GM23248 (cell line): ENCODE measurements at places on chromosomes 1 and 21. TPM values are rescaled to one million over a fixed set of nuclear protein-coding genes. Genes with fewer than 3 reads are reported as not detected.

DNA sequence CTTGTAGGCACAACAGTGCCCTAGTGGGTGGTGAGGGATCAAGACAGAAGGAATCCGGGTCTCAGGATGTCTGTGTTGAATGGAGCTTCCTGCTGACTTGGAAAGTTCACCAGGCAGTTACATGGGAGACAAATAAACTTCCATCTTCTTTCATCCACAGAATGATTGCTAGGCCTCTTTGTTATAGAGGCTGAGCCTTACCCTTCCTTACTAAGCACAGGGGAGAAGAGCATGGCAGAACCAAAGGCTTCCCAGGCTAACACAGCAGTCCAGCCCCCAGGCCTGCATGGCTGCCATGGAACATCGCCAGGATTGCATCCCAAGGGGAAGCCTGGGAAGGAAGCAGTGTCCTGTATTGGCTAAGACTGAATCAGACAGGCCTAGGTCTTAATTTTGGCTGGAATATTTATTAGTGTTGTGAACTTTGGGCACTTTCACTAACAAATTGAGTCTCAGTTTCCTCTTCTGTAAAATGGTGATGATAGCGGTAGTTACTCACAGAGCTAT is 18.7 kb downstream of the HEYL start:
- no peak overlapping the region for H3K27ac ChIP-seq
- DNase-seq = no peak
- no peaks in the 10 kb centered on the region for H3K4me1 ChIP-seq
- H3K36me3 ChIP-seq = no peaks in the 10 kb centered on the region
- no peaks in the 10 kb centered on the region; the same call in 1 of the 2 replicates for H3K27me3 ChIP-seq

- peak; percentile 72 for DNase-seq
- no peaks in the 10 kb centered on the region for H3K36me3 ChIP-seq
- peaks cover 21% of the 10 kb centered on the region for H3K4me1 ChIP-seq
- no peak overlapping the region for H3K4me3 ChIP-seq
Measured at GRCh38 chr1:201937624-201938213, 8.6 kb downstream of the LMOD1 start.

GRCh38 chr21:37278199-37278598 is 11.1 kb upstream of the VPS26C start:
- H3K27ac ChIP-seq = no peak overlapping the region
- DNase-seq = no peak
- no peak overlapping the region for H3K4me3 ChIP-seq

DNA sequence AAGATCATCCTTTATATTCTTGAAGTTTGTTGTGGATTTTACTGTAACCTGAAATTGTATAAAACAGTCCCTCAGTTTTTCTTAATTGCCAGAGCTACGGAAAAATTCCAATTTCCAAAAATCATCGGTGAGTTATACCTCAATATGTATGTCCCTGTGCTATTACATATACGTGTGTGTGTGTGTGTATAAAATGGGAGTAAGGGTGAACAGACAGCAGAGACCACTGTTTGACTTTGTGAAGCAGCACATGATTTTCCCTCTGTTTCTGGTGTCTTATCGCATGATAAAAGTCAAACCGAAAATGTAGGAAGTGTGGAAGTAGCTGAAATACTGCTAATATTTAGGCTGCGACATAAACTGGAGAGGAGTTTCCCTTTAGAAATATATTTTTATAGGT is 1.2 kb downstream of the OR2T1 start:
- H3K4me1 ChIP-seq = no peaks in the 10 kb centered on the region
- H3K4me3 ChIP-seq = no peak overlapping the region
- H3K27ac ChIP-seq = no peak overlapping the region

- peak; percentile 76 for DNase-seq
- H3K4me1 ChIP-seq = peaks cover 15% of the 10 kb centered on the region
- peak overlapping the region; percentile 9 for H3K4me3 ChIP-seq
- peak overlapping the region; percentile 15; the same call in 1 of the 2 replicates for H3K27ac ChIP-seq
- H3K27me3 ChIP-seq = peaks cover 9% of the 10 kb centered on the region; the same call in 1 of the 2 replicates
- H3K36me3 ChIP-seq = no peaks in the 10 kb centered on the region
Measured at GRCh38 chr1:168360151-168361021, 79.7 kb downstream of the TBX19 start.

DNA sequence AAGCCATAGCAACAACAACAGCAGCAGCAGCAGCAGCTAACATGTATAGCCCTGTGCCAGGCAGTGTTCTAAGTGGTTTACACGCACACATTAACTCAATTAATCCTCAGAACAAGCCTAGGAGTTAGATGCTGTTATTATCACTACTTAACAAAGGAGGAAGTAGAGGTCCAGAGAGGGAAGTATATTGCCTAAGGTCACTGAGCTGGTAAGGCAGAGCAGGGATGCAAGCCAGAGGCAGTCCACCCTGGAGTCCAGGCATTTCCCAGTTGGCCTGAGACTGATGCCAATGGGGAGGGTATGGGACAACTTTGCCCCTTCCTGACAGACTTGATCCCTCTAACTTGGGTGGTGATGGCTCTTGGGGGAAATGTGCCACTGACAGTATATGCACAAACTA is 6.8 kb downstream of the CDC14A start:
- no peaks in the 10 kb centered on the region for H3K27me3 ChIP-seq
- DNase-seq = no peak
- H3K27ac ChIP-seq = no peak overlapping the region
- H3K4me3 ChIP-seq = no peak overlapping the region
- H3K36me3 ChIP-seq = no peaks in the 10 kb centered on the region
- peaks cover 1% of the 10 kb centered on the region for H3K4me1 ChIP-seq

DNA sequence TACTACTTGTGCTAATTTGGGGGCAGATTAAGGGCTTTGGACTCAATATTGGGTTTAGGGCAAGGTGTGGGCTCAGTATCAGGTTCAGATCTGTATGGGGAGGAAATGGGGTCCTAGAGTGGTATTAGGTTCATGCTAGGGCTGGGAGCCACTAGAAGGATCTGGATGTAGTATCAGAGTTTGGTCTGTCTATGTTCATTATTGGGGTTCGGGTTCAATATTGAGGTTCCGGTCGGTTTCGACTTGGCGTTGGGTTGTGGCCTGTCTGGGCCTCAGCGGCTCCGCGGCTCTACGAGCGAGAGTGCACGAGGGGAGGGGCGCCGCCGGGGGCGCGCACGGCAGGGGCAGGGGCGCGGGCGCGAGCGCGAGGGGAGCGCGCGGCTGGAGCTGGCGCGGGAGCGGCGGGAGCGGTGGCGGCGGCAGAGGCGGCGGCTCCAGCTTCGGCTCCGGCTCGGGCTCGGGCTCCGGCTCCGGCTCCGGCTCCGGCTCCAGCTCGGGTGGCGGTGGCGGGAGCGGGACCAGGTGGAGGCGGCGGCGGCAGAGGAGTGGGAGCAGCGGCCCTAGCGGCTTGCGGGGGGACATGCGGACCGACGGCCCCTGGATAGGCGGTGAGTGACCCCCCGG is at the start of gene PTPRF:
PTPRF (plus strand) TSS at position 401 of the 624 bp plus-strand sequence. CDS start 14,193 bp downstream, outside the sequence.
- H3K27ac ChIP-seq = no peak within 1 kb of the TSS
- H3K27me3 ChIP-seq = no peaks in the 10 kb centered on the region
- DNase-seq = peak; percentile 66
- peak within 1 kb of the TSS; percentile 76 for H3K4me3 ChIP-seq
- peaks cover 4% of the 10 kb centered on the region; the same call in 1 of the 2 replicates for H3K4me1 ChIP-seq

DNA sequence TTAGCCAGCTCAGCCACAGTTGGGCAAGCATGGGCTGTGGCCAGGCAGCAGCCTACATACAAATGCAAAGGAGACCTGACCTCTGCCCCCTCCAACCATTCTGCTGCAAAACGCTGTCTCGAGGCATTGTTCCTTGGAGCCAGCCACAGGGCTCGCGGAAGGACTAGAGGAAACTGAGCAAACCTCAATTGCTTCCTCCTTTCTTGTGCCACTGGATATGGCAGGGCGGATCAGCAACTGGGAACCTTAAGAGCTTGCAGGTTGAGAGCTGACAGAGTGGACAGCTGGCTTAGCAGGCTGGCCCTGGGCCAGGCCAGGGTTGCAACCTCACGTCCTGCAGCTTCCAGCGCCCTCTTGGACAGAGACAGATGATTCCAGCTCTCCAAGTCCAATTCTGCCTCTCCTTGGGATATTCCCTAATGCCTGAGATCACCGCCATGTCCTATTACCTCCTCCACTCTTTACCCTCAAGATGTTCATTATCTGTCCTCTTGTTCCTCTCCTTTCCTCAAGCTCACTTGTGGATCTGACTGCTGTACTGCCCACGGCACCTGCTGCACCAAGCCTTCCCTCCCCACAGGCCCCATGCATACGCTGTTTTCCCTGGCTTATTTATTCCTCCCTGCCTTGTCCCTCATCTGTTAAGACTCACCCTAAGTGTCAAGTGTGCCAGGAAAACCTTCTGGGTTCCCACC is 67.5 kb downstream of the SDC3 start:
- no peaks in the 10 kb centered on the region for H3K4me1 ChIP-seq
- peaks cover 41% of the 10 kb centered on the region for H3K27me3 ChIP-seq
- H3K36me3 ChIP-seq = no peaks in the 10 kb centered on the region
- no peak for DNase-seq
- H3K4me3 ChIP-seq = no peak overlapping the region
- no peak overlapping the region for H3K27ac ChIP-seq

DNA sequence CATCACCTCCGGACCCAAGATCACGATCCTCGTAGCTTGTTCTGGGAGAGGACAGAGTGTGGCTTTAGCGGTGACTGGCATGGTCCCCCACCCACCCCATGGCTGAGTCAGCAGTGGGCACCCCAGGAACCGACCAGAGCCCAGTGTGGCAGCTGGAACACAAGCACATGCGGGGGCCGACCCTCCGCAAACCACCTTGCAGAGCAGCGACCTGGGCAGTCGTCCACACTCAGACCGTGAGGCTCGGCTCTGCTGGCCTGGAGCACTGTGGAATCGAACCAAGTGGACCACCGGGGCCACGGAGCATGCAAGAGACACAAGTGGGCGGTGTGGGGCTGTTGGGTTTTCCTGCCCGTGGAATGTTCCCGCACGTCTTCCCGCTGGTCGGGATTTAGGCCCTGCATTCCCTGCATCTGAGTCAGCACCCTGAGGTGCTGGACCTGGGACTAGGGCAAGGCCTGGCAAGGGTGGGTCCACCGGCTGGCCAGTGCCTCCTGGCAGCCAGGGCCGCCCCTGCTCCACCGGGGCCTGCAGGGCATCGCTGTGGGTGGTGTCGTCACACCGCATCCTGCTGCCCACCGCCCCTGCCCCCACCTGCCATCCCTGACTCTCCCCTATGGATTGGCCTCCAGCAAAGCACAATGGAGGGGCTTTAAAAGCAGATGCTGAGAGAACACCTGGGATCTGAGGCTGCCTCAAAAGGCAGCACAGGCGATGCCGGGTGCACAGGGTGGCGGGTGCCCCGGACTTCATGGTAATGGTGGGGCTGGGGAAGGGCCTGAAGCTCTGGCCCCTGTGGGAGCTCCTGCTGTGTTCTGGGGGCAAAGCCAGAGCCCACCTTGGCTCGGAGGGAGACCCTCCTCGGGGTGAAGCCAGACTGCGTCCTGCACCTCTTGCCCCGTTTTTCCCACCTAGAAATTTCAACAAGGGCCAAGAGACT is 18.5 kb downstream of the MORN1 start:
- H3K4me1 ChIP-seq = no peaks in the 10 kb centered on the region
- no peaks in the 10 kb centered on the region for H3K27me3 ChIP-seq
- H3K27ac ChIP-seq = no peak overlapping the region
- no peak overlapping the region for H3K4me3 ChIP-seq

DNA sequence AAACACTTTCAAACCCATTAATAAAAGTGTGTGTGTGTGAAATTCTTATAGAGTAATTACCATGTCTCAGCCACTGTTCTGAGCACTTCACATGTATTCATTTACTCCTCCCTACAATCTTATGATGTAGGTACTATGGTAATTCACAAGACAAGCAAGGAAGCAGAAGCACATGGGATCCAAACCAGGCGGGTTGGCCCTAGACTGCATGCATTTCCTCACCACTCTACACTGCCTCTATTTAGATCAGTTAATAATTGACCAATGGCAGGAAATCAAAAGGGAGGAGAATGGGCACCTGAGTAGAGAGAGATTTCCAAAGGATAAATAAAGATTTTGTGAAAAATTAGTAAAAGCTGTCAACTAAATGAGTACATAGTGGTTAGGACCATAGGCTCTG is 15.7 kb downstream of the MAP3K21 start:
- no peaks in the 10 kb centered on the region for H3K27me3 ChIP-seq
- DNase-seq = no peak
- H3K36me3 ChIP-seq = no peaks in the 10 kb centered on the region
- no peaks in the 10 kb centered on the region for H3K4me1 ChIP-seq
- H3K4me3 ChIP-seq = no peak overlapping the region

GRCh38 chr1:94279038-94279437 is 41.7 kb upstream of the ARHGAP29 start:
- H3K4me1 ChIP-seq = peaks cover 12% of the 10 kb centered on the region
- H3K27me3 ChIP-seq = no peaks in the 10 kb centered on the region
- no peaks in the 10 kb centered on the region for H3K36me3 ChIP-seq
- H3K4me3 ChIP-seq = no peak overlapping the region

GRCh38 chr1:164999146-164999545 is 357.4 kb downstream of the LMX1A start:
- H3K27me3 ChIP-seq = peaks cover 11% of the 10 kb centered on the region; the same call in 1 of the 2 replicates
- H3K4me3 ChIP-seq = no peak overlapping the region
- H3K27ac ChIP-seq = no peak overlapping the region

- H3K4me3 ChIP-seq = no peak overlapping the region
- no peaks in the 10 kb centered on the region for H3K36me3 ChIP-seq
- DNase-seq = no peak
Measured at GRCh38 chr21:45507523-45507875, 34.7 kb downstream of the SLC19A1 start.

- H3K27ac ChIP-seq = no peak overlapping the region
- no peak for DNase-seq
- H3K36me3 ChIP-seq = no peaks in the 10 kb centered on the region
- no peak overlapping the region for H3K4me3 ChIP-seq
- no peaks in the 10 kb centered on the region for H3K4me1 ChIP-seq
Measured at GRCh38 chr1:49951385-49951784, 72.4 kb downstream of the AGBL4 start.

Gene RAB13
- polyA plus RNA-seq = 137 and 142 TPM in 2 replicates

Gene OR1C1
- polyA plus RNA-seq = not detected in 2 replicates

Gene OR10T2
- not detected in 2 replicates for polyA plus RNA-seq

Gene HSPB7
- polyA plus RNA-seq = 111 and 113 TPM in 2 replicates

Gene ALG14
- 12.1 and 13.5 TPM in 2 replicates for polyA plus RNA-seq

Gene SH2D5
- 0.43 and 1.1 TPM in 2 replicates for polyA plus RNA-seq

Gene SAMD11
- 8.0 and 8.2 TPM in 2 replicates for polyA plus RNA-seq

Gene OR2AK2
- not detected in 2 replicates for polyA plus RNA-seq

Gene LAMTOR5
- 307 and 318 TPM in 2 replicates for polyA plus RNA-seq

Gene EXTL1
- 5.9 and 6.4 TPM in 2 replicates for polyA plus RNA-seq
